ENCODE measurements at places on chromosomes 6 and 20.

DNA sequence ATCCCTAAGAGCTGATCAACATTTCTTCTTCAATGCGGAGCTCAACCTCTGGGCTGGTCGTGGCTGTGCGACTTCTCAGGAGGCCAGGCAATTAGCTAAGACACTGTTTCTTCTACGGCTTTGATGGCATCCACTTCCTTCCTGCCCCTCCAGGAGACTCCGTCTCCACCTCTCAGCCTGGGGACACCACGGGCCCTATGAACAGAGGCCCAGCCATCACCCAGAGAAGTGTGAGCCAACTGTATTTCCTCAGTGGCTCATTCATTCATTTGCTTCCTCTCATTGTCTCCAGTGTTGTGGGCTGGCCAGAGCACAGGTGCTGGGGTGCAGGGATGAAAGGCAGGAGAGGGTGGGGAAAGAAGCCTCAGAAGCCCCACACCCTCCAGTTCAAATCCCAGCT lies 51.8 kb upstream of the APCDD1L start:
- DNase-seq: no peak

- peak; percentile 38 for DNase-seq
Observed at GRCh38 chr20:25299806-25300205, 51.9 kb downstream of the PYGB start.

- peak; percentile 81 for DNase-seq
Observed at GRCh38 chr6:154448448-154449096, 61.9 kb downstream of the CNKSR3 start.

DNA sequence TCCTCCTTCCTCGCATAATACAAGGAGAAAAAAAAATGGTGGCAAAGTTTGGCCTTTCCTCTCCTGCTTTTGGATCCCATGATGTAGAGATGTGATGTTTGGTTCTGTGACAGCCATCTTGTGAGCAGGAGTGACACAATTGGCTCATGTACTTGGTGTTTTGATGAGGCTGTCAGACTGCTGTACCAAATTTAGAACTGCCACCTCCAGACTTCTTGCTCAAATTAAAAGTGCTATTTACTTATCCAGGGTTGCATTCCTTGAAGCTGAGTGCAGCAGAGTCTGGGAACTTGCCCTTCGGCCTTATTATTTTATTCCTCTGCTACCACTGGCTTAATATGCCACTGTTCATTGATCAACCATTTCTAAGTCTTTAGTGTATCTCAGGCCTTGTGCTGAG lies 21.9 kb downstream of the BCAS1 start:
- DNase-seq: peak; percentile 43

- DNase-seq: no peak
Observed at GRCh38 chr6:104951677-104952076, 5.2 kb upstream of the LIN28B start.

- peak; percentile 57 for DNase-seq
Observed at GRCh38 chr6:85127696-85128243, 322.1 kb upstream of the NT5E start.

- DNase-seq: no peak
Observed at GRCh38 chr6:105121981-105122380, 57.8 kb downstream of the POPDC3 start.

- DNase-seq: no peak
Observed at GRCh38 chr6:1536526-1537429, 72.9 kb upstream of the FOXC1 start.

DNA sequence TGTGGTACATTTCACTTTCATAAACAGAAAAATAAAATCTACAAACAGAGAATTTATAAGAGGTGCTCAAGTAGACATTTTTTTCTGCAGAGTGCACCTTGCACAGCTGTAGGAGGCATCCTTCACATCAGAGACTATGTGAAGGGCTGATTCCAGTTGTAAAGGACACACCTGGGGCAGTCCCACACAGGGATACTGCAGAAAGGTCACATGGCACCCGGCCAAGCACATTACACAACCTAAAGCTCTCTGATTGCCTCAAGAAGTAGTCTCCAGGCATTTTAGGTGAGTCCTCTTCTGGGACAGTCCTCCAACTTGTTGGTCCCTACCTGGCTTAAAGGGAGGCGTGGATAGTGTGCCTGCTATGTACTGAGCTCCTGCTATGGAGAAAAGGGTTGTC lies 502.9 kb upstream of the NOX3 start:
- no peak for DNase-seq

GRCh38 chr6:15551798-15552197 lies 111.0 kb downstream of the DTNBP1 start:
- DNase-seq: peak; percentile 4

GRCh38 chr6:43286980-43287716 lies 10.9 kb upstream of the SLC22A7 start:
- no peak for DNase-seq

- DNase-seq: no peak
Observed at GRCh38 chr6:23006656-23007055, 437.3 kb downstream of the HDGFL1 start.

GRCh38 chr6:32852844-32853540 lies 512 bp downstream of the TAP1 start:
- DNase-seq: peak; percentile 26

- DNase-seq: no peak
Observed at GRCh38 chr6:113927001-113927400, 43.9 kb downstream of the HDAC2 start.

DNA sequence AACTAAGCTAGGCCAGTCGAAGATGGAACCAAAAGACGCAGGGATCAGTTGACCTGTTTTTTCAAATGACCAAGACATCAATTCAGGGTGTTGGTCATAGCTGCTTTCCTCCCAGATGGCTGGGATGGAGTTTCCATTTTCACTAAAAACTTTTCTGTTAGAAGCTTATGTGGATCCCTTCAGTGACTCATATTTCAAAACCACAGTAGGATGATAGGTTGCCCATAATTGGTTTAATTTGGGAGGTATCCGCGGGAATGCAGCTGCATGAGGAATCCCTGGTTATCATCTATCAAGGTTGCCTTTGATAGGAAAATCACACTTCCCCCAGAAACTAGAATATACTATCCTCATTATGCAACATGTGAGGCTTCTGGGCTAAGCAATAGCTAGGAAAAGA lies 150.9 kb upstream of the MLIP start:
- DNase-seq: peak; percentile 78

GRCh38 chr20:63295846-63296245 lies 2.9 kb downstream of the COL20A1 start:
- no peak for DNase-seq

- DNase-seq: no peak
Observed at GRCh38 chr6:160667639-160668481, 3.8 kb upstream of the LPA start.

DNA sequence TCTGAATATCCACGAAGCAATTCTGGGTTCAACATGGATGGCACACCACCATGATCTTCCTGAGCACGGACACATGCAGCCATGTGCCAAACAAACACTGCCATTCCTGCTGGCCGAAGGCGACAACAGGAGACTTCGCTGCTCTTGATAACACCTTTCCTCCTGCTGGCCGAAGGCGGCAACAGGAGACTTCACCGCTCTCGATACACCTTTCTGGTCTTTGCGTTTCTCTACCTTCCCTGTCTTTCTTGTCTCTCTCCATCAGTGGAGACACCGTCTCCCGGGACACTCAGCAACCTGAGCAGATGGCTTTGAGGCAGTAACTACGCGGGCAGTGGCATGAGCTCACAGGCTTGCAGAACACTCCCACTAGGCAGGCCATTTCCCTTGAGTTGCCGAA lies 54.9 kb upstream of the MPC1 start:
- DNase-seq: no peak

GRCh38 chr20:44790638-44791393 lies 19.5 kb downstream of the RIMS4 start:
- DNase-seq: no peak

- DNase-seq: peak; percentile 60
Observed at GRCh38 chr6:156767603-156768467, 9.3 kb upstream of the ARID1B start.

DNA sequence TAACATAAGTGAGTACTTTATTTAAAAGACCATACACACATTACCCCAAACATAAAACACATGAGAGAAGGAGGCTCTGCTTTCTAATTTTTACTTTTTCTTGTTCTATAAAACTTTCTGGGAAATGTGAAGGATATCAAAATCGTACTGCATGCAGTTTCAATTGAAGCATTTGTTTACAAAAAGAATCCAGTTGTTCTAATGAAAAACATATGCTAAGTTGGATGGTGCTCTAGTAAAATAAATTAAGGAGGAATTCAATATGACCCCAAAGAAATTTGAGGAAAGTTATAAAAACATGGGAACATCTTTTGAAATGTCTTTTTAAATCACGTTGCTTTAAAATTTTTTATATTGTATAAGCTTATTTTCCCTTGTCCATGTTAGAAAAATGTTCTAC lies 37.6 kb downstream of the OR2B6 start:
- no peak for DNase-seq

DNA sequence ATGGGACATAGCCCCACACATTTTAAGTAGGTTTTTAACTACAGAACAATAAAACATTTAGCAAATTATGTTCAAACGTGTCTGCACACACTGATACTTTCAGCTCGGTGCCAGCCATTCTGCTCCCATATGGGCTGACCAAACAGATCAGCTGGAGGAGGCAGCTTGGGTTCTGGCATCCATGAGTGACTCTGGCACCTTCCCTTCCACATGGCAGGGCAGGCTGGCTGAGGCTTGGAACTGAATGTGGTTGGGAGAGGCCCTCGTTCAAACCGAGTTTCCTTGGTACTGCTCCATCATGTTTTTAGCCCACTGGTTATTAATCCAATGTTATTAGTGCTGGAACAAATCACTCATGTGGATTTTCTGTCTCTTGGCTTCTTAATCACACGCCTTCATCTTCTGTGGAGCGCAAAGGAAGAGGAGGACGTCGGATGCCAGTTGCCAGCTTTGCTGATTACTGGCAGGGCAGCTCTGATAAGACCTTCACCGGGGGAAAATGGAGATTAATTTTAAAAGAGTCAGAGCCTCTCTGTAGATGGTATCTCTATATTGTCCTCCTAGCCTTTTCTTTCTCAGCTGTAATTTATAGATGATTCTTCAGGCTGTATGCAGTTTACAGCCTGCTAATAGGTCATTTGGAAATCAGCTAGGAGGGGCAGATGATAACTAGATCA lies 93.1 kb upstream of the TIAM2 start:
- no peak for DNase-seq

- no peak for DNase-seq
Observed at GRCh38 chr20:14093652-14094051, 98.3 kb downstream of the MACROD2 start.

DNA sequence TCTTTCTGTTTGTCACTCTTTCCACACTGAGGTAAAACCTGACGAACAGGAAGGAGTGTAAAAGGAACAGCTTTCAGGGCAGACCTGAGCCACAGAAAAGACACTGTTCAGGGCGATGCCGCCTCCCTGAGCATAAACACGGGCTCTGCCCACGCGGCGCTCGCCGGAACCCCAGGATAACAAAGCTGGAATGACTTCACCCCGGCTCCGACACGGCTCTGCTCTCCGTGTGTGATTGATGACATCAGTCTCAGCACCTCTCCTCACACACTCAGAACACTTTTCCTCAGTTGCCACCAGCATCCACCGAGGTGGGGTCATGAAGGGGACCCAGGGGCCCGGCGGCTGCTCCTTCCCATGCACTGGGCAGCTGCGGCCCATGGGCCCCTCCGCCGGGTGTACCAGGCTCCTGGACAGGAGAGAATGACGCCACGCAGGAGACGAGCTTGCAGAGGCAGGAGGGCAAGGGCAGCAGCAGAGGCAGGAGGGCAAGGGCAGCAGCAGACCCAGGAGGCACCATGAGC lies 43.6 kb downstream of the DLL1 start:
- no peak for DNase-seq

DNA sequence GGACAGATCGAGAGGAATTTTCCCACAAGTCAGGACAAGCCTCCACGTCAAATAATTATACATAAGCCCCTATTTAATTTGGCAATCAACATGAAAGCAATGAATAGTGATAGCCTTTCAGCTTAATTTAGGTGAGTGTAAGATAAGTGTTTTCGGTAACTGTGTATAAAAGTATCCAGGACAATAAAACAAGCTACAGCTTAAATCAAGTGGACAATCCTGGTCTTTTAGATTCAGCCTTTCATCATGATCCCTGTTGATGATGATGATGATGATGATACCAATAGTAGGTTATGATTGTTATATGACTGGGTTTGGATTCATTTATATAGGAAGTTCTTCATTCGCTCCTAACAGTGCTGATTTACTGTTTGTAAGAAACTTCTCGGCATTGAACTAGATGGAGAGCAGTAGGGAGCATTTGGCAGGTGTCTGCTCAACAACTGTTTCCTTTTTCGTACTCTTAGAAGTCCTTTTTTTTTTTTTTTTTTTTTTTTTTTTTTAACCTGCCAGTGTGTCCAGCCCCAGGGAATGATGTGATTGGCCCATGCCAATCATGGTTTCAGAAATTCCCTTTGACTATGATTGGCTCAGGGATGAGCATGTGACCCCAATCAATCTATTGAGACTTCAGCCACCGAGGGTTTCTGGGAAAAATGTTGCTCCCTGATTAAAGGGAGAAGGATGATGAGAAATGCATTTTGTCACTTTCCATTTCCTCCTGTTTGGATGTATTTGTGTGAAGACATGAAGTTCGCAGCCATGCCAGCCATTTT lies 11.3 kb upstream of the RNF182 start:
- no peak for DNase-seq

- DNase-seq: peak; percentile 66
Observed at GRCh38 chr6:100488244-100488643, 23.5 kb upstream of the SIM1 start.

DNA sequence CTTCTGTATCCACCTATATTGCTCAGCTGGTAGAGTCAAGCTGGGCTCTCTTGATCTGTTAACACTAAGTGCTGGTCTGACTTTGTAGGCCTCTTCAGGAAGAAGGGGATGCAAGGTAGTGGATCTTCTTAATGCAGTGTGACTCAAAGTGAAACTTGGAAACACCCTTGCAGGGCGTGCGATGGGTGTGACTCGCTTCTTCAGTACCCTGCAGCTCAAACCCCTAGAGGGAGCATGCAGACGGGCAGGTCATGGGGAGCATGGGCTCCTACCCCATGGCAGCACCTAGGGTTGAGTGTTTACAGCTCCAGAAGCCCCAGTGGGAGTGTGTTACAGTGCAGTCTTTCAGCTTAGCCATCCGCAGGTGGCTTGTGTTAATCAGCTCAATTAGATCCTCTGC lies 757 bp upstream of the SAMD3 start:
- no peak for DNase-seq

DNA sequence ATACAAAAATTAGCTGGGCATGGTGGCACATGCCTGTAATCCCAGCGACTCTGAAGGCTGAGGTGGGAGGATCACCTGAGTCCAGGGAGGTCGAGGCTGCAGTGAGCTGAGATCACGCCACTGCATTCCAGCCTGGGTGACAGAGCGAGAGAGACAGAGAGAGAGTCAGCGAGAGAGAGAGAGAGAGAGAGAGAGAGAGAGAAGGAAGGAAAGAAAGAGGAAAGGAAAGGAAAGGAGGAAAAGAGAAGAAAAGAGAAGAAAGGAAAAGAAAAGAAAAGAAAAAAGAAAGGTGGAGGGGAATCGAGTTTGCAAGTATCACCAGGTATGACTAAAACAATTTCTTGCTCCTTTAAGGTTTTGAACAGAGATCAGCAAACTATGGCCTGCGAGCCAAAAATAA lies 152.3 kb downstream of the BTBD9 start:
- no peak for DNase-seq

- DNase-seq: peak; percentile 70
Observed at GRCh38 chr6:5968817-5969734, 37.6 kb downstream of the NRN1 start.
